ENCODE measurements at places on chromosomes 7 and 10.

DNA sequence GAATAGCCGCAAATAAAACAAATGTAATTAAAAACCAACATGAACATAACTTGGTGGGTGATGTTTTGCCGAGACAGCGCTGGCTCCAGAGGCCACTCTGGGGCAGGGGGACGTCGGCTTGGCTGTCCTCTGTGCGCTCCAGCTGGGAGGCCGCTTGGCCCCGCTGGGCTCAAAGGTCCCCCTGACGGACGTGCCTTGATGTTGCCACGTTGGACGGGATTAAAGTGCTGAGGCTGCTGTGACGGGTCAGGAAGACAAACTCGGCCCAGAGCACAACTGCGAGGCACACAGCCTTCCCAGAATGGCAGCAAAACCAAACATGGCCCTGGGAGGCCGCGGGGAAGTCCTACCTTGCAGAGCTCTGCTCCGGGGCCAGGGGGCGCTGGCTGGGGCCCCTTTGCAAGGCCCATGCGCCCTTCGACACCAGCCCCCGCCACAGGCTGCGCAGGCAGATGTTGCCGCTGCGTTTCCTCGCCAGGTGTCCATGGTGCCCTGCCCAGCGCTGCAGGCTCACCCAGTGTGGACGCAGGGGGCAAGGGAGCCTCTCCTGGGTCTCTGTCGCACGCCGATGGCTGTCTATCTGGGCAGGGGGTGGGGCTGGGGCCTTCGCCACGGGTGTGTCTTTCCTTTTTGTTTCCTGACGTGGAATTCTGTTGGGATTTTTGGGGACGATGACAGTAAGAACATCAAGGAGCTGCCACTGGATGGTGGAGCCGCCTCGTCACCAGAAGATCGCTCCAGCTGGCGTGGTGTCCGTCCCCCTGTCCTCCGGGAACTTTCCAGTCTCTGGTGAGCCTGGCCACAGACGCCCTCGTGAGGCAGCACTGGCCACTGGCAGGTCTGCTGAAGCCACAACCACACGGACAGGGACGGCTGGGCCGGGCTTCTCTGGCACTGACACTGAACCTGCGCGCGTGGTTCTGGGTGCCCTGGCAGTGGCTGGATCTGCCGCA lies 99.6 kb upstream of the DIP2C start:
- peak overlapping the region; percentile 34 for H3K4me3 ChIP-seq
- no peaks in the 10 kb centered on the region for H3K27me3 ChIP-seq
- DNase-seq, result peak; percentile 66
- H3K4me1 ChIP-seq, result peaks cover 28% of the 10 kb centered on the region

DNA sequence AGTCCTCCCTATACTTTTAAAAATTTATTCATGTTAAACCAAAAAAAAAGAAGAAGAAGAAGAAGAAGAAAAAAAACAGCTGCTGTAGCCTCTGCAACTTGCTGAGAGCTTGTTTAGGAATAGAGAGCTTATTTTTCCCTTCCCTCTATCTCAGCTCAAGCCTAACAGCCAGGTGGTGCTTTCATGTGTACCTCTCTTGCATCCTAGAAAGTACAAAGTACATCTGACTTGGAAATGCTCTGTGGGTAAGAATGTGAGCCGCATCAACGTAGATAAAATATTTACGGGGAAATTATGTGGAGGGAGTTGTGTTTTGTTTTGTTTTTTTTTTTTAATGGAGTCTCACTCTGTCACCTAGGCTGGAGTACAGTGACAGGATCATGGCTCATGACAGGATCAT lies 99.6 kb downstream of the PLXDC2 start:
- no peaks in the 10 kb centered on the region for H3K36me3 ChIP-seq
- H3K27me3 ChIP-seq, result no peaks in the 10 kb centered on the region
- peaks cover 79% of the 10 kb centered on the region for H3K4me1 ChIP-seq

DNA sequence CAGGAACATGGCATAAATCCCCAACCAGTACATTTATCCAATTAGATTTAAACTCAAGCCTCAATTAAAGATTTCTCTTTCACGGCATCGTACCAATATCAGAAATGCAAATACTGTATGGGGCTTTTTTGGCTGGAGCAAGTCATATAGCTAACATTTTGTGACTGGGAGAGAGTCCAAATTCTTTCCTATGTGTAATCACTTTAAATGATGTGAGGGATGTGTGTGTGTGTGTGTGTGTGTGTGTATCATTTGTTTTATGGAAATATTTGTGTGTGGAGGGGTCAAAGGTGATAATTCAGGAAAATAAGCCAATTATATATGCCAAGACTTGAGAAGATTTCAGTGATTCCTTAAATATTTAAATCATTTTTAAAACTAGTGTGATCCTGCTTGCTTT lies 196.6 kb downstream of the TRIL start:
- no peaks in the 10 kb centered on the region for H3K4me1 ChIP-seq
- H3K36me3 ChIP-seq, result no peaks in the 10 kb centered on the region
- no peak overlapping the region for H3K27ac ChIP-seq
- H3K4me3 ChIP-seq, result no peak overlapping the region
- H3K27me3 ChIP-seq, result no peaks in the 10 kb centered on the region

DNA sequence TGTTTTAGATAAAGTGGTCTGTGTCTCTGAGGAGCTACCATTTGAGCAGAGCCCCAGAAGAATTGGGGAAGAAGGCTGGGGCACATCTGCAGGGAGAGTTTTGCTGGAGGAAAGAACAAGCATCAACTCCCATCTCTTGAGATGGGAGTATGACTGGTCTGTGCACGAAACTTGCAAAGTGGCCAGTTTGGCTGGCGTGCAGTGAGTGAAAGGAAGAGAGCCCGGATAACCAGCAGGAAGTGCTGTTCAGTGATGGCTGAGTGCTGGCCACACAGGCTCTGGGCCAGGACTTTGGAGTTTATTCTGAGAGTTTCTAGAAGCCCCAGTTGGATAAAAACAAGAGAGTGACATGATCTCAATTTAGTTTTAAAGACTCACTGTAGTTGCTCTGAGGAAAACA lies 34.4 kb upstream of the SVIL start:
- H3K4me3 ChIP-seq, result no peak overlapping the region
- H3K4me1 ChIP-seq, result peaks cover 28% of the 10 kb centered on the region
- peak overlapping the region; percentile 0 for H3K27ac ChIP-seq
- no peaks in the 10 kb centered on the region for H3K27me3 ChIP-seq
- H3K36me3 ChIP-seq, result peaks cover 5% of the 10 kb centered on the region

DNA sequence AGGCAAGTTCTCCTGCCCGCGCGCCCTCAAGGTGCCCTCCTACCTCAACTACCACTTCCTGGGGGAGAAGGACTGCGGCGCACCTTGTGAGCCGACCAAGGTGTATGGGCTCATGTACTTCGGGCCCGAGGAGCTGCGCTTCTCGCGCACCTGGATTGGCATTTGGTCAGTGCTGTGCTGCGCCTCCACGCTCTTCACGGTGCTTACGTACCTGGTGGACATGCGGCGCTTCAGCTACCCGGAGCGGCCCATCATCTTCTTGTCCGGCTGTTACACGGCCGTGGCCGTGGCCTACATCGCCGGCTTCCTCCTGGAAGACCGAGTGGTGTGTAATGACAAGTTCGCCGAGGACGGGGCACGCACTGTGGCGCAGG lies 1.4 kb downstream of the FZD1 start:
- no peaks in the 10 kb centered on the region for H3K36me3 ChIP-seq
- peak overlapping the region; percentile 95 for H3K4me3 ChIP-seq
- DNase-seq, result no peak
- H3K4me1 ChIP-seq, result no peaks in the 10 kb centered on the region

GRCh38 chr7:97555857-97556421 lies 175.9 kb upstream of the TAC1 start:
- no peak overlapping the region for H3K27ac ChIP-seq
- no peak for DNase-seq
- no peaks in the 10 kb centered on the region for H3K27me3 ChIP-seq
- H3K4me1 ChIP-seq, result no peaks in the 10 kb centered on the region

GRCh38 chr7:120989257-120990220 lies 1.0 kb downstream of the CPED1 start:
- peak; percentile 73 for DNase-seq
- H3K4me3 ChIP-seq, result peak overlapping the region; percentile 63
- no peaks in the 10 kb centered on the region for H3K27me3 ChIP-seq
- H3K36me3 ChIP-seq, result no peaks in the 10 kb centered on the region

- no peaks in the 10 kb centered on the region for H3K27me3 ChIP-seq
- H3K4me1 ChIP-seq, result no peaks in the 10 kb centered on the region
- no peaks in the 10 kb centered on the region for H3K36me3 ChIP-seq
- H3K4me3 ChIP-seq, result no peak overlapping the region
- peak overlapping the region; percentile 12 for H3K27ac ChIP-seq
Observed at GRCh38 chr10:22853906-22854447, 73.9 kb upstream of the ARMC3 start.

DNA sequence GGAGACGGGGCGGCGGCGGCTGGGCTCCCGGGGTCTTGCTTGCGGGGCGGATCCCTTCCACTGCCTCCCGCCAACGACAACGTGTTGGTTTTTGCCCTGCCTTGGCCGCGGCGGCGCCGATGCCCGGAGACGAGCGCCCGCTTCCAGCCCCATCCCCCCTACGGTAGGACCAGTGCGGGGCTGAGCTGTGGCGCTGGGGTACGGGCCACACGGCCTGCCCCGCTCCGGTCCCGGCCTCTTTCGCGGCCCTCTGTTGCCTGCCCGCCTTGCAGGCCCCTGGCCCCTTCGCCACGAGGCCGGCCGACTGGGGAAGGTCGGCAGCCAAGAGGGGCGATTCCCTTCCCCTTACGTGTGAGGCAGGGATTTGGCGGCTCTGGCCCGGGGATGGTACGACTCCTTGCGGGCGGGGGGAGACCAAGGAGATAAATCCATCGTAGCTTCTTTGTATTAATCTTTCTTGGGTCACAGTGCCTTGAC lies 488 bp downstream of the EIF4H start:
- no peaks in the 10 kb centered on the region for H3K27me3 ChIP-seq
- H3K36me3 ChIP-seq, result no peaks in the 10 kb centered on the region
- peak overlapping the region; percentile 98 for H3K4me3 ChIP-seq
- peak; percentile 77 for DNase-seq

DNA sequence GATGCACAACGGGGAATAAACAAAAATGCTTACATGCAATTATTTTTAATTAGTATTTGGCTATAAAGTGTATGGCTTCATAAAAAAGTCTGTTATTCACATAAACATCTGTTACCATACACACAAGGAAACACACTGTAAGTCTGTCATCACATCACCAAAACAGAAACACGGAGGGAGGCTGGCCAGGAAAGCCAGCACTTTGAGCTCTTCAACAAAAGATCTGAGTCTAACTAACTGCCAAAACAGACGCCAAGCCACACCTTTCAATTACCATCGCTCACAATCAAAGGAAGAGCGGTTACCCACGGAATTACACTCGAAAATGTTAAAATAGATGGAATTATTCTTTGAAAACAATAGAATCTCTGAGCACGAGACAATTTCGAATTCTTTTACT lies 49.2 kb upstream of the MGMT start:
- no peaks in the 10 kb centered on the region for H3K4me1 ChIP-seq
- H3K36me3 ChIP-seq, result no peaks in the 10 kb centered on the region
- no peak for DNase-seq
- H3K27me3 ChIP-seq, result peaks cover 18% of the 10 kb centered on the region

- no peak overlapping the region for H3K4me3 ChIP-seq
- H3K4me1 ChIP-seq, result no peaks in the 10 kb centered on the region
- H3K27me3 ChIP-seq, result no peaks in the 10 kb centered on the region
- no peak for DNase-seq
- no peaks in the 10 kb centered on the region for H3K36me3 ChIP-seq
Observed at GRCh38 chr10:89553064-89553734, 17.8 kb upstream of the SLC16A12 start.

GRCh38 chr10:69223028-69223342 lies 2.9 kb downstream of the HKDC1 start:
- H3K4me1 ChIP-seq, result no peaks in the 10 kb centered on the region
- no peak overlapping the region for H3K27ac ChIP-seq
- peaks cover 24% of the 10 kb centered on the region for H3K27me3 ChIP-seq
- no peak for DNase-seq
- no peaks in the 10 kb centered on the region for H3K36me3 ChIP-seq

- H3K4me1 ChIP-seq, result no peaks in the 10 kb centered on the region
- H3K36me3 ChIP-seq, result no peaks in the 10 kb centered on the region
- H3K27me3 ChIP-seq, result no peaks in the 10 kb centered on the region
- H3K27ac ChIP-seq, result no peak overlapping the region
- no peak overlapping the region for H3K4me3 ChIP-seq
- DNase-seq, result no peak
Observed at GRCh38 chr10:76632767-76633051, 1004.9 kb downstream of the KCNMA1 start.

DNA sequence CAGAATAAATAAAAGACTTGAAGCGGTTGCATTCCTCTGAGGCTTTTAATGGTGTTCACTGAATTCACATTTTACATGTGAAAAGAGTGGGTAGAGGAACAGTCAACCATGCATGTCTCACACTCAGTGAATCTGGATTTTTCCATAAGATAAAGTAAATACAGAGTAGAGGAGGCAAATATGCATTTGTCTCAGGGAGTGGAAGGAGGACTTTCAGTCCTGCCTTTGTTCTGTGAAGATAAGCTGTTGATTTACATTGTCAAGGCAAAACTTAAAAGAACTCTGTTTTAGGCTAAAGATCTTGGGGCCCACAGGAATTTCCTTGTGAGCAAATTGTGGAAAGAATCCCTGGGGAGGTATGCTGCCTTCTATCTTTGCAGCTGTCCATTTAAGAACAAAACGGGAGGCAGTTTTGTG lies 825.3 kb upstream of the MBL2 start:
- no peak overlapping the region for H3K4me3 ChIP-seq
- no peaks in the 10 kb centered on the region for H3K36me3 ChIP-seq
- no peaks in the 10 kb centered on the region for H3K27me3 ChIP-seq

- H3K4me3 ChIP-seq, result no peak overlapping the region
- no peaks in the 10 kb centered on the region for H3K27me3 ChIP-seq
- no peak overlapping the region for H3K27ac ChIP-seq
- no peak for DNase-seq
- H3K36me3 ChIP-seq, result no peaks in the 10 kb centered on the region
Observed at GRCh38 chr10:110834629-110835301, 37.0 kb upstream of the PDCD4 start.

GRCh38 chr7:91357379-91357778 lies 93.1 kb downstream of the FZD1 start:
- H3K27me3 ChIP-seq, result no peaks in the 10 kb centered on the region
- no peak overlapping the region for H3K4me3 ChIP-seq
- H3K27ac ChIP-seq, result no peak overlapping the region
- DNase-seq, result no peak

DNA sequence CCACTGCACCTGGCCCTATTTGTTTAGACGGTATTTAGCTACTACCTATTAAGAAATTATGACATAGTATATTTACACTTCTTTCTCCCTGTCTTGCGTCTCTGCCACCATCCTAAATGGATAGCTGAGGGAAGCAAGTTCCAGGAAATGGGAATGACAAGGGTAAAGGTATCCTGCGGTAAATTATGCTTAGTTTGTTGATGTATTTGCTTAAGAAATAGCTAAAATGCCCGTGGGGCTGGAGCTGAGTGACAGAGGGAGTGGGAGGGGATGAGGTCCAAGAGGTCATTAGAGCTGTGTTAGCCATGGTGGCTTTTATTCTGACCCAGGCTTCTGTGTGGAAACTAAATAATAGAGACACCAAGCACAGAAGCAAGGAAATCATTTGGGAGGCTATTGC lies 29.0 kb upstream of the UBE2D1 start:
- H3K4me1 ChIP-seq, result no peaks in the 10 kb centered on the region
- no peak overlapping the region for H3K4me3 ChIP-seq
- H3K27ac ChIP-seq, result no peak overlapping the region
- H3K27me3 ChIP-seq, result no peaks in the 10 kb centered on the region
- DNase-seq, result no peak

All from tibial artery (tissue), 4 donors.